ENCODE measurements at places on chromosomes 6 and 20.

- peak; percentile 83 for DNase-seq
Observed at GRCh38 chr6:73854998-73855718, 159.2 kb downstream of the CD109 start.

DNA sequence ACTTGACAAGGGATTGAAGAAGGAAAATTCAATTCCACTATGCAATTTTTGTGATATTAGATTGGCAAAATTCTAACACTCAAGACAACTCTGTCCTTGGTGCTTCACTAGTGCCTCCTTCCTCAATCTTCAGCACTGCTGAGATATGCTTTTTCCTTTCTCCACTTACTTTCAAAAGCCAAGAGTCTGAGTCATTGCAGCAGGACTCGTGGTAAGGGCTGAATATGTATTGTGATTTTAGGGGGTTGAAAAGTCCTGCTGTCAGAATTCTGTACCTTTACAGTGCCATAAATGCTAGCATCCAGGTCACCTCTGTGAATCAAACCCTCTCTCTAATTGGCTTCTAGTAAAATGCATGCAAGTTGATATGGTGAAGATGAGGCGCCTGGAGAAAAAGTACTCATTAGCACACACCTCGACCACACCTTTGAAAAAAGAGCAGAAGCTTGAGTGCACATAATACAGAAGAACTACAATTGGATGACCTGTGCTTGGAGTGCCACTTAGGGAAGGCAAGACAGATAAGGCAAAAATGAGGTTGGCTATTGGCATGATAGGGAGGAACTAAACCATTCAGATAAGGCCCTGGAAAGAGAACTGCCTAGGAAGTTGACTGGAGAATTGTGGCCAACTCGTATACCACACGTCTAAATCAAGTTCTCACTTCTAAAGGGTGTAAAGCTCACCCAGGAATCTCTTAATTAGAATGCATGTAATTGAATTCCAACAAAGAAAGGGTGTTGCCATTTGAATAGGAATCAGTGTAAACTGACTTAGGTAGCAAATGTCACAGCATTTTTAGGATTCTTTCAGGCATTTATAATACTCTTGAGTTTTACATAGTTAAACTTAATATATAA lies 43.6 kb upstream of the FAM83B start:
- no peak for DNase-seq

DNA sequence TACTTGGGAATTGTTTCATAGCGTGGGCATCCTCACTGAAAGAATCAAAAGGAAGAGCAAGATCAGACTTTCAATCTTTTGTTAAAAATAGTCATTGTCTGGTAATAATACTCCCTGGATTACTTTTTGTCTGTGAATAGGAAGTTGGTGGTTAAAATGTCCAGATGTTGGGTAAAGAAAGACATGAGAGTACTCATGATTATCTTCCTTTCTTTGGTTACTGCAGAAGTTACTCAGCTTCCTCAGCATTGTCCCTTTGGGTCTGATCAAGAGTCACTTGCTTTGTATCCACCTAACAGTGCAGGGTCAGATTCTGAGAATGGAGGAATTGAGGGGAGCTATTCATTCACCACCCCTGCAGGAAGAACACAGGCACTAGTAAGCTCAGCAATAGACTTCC lies 54.6 kb downstream of the RIN2 start:
- DNase-seq, result peak; percentile 53

- no peak for DNase-seq
Observed at GRCh38 chr6:75204959-75205775, 686 bp downstream of the COL12A1 start.

- no peak for DNase-seq
Observed at GRCh38 chr20:42958367-42959069, 231.2 kb downstream of the PTPRT start.

DNA sequence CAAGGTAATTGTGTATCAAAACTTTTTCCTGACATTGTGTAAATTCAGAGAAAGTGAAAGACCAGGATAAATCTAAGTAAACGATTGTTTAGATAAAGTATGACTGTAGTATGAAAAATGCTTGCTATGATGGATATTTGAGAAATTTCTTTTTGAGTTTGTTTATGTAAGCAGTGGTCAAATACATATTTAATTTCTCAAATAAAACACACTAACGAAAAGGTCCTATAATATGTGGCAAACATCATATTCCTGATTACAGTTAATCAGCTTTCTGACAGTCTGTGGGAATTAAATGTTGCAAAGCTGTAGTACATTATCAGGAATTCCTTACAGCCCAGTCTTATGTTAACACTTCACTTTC lies 636.9 kb downstream of the MMUT start:
- no peak for DNase-seq

DNA sequence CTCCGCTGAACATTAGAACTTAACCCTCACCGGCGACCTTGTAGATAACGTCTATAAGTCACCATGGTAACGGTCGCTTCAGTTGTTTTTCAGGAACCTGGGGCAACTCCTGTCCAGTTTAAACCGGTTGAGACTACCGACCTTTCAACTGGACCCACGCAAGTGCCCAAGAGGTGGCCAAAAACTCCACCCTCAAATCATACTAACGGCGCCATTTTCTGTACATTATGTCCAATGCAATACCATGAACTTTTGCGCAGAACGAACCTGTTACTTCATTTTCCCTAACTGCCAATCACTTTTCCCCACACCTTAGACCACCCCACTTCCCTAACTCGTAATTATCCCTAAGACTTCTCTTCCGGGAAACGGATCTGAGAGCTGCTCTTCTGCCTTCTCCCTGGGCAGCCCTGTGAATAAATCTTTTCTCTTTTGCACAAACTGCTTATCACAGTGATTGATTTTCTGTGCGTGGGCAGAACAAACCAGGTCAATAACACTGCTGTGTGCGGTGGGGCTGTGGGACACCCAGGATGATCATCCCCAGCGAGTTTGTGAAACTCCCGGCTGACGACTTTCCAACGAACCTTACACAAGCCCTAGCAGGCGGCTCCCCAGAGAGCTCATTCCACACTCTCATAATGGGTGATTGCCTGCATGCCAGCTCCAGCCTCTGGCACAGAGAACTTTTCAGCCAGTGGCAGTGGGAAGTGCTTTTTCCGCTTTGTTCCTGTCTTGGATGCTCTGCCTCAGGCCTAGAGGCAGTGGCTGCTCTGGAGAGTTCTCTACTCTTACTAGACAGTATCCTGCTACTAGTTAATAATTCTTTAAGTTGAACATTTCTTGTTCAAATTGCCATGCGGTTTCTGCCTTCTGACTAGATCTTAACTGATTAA lies 28.6 kb downstream of the GPX5 start:
- no peak for DNase-seq

- DNase-seq, result no peak
Observed at GRCh38 chr6:167974640-167975344, 22.7 kb upstream of the KIF25 start.

GRCh38 chr6:111625461-111626391 lies 20.0 kb upstream of the TRAF3IP2 start:
- no peak for DNase-seq
